Uterus (tissue), 4 donors: ENCODE measurements at places on chromosomes 7 and 10.

- no peak for DNase-seq
These were observed 4.2 kb downstream of the SUN1 start for GRCh38 chr7:836429-836828.

DNA sequence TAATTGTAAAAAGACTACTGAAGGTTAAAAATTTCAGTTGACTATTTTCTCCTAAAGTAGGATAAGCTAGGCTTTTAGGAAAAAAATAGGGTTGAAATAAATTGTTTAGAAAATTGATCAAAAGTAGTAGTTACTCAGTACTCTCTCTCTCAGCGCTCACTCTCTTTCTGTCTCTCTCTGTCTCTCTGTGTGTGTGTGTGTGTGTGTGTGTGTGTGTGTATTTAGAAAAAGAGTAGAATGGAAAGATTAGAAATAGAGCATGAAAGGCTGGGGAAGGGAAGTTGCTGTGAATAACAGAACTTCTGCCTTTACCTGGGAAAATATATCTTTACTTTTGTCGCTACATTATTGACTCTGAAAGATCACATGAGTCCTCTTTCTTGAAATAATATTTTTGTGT is 20.6 kb downstream of the ADK start:
- no peak for DNase-seq

DNA sequence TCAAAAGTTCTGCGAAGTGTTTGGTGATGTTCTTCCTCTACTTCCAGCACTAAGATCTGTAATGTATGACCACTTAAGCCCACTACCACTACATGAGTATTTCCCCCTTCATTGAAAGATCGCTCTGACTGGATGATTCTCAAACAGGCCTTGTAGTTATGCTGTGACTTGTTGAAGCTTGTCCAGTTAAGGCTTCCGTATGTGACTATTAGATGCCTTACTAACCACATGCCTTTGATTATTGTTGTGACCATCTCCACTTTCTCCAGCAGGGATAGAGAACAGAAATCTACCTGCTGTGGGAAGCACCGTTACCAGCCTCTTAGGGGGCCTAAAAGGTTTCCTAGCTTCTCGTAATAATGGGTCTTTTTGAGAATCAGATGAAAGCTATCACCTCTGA is 81.1 kb downstream of the NOC3L start:
- no peak for DNase-seq

DNA sequence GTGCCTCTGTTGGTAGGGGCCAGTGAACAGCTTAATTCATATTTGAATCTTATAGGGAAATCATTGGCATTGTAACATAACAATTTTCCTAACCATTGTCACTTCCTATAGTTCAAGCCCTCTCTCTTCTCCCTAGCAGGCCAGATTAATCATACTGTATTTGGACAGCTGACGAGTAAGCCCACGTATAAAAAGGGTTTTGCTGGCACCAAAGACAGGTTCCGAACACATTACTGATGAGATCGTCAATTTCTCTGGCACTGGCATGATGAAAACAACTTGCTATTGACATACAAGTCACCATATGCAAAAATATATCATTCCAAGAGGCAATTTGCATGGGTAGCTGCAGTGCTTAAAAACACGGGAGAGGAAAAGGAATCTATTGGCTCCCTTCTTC is 891.1 kb upstream of the AUTS2 start:
- DNase-seq, result no peak

- DNase-seq, result no peak
These were observed 47.9 kb upstream of the MYL10 start for GRCh38 chr7:101676956-101677355.

- no peak for DNase-seq
These were observed 49.0 kb downstream of the HTRA1 start for GRCh38 chr10:122510326-122510725.

DNA sequence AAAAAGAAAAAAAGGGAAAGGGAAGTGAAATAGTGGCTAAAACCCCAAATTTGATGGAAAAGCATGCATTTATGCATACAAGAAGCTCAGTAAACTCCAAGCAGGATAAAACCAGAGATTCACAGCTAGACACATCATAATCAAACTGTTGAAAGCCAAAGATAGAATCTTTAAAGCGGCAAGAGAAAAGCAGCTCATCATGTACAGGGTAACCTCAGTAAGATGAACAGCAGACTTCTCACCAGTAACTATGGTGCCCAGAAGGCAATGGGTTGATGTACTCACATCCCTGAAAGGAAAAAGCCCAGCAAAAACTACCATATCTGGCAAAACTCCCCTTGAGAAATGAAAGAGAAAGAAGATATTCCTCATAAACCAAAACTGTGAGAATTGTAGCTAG is 60.4 kb downstream of the TPST1 start:
- DNase-seq, result no peak

GRCh38 chr10:43599333-43599732 is 6.9 kb upstream of the ZNF485 start:
- DNase-seq, result no peak

- no peak for DNase-seq
These were observed 1.5 kb downstream of the ITGB8 start for GRCh38 chr7:20331910-20332813.

GRCh38 chr7:71735961-71736556 is 604.1 kb downstream of the GALNT17 start:
- DNase-seq, result peak; percentile 46

DNA sequence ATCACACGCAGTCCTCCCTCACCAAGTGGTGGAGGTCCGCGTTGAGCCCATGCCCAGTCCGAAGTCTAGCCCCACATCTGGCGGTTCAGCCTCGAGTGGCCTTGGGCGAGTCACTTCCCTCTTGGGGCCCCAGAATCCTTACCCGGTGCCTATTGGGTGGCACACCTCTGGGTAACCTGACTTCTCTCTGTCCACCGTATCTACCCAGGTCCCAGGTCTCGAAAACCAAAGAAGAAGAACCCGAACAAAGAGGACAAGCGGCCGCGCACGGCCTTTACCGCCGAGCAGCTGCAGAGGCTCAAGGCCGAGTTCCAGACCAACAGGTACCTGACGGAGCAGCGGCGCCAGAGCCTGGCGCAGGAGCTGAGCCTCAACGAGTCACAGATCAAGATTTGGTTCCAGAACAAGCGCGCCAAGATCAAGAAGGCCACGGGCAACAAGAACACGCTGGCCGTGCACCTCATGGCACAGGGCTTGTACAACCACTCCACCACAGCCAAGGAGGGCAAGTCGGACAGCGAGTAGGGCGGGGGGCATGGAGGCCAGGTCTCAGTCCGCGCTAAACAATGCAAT is 4.3 kb downstream of the EN2 start:
- no peak for DNase-seq

GRCh38 chr10:103232131-103232673 is 13.5 kb upstream of the RPEL1 start:
- no peak for DNase-seq

- DNase-seq, result no peak
These were observed 121.1 kb upstream of the PDE1C start for GRCh38 chr7:32191305-32191704.

GRCh38 chr10:3426190-3426845 is 253.7 kb upstream of the PITRM1 start:
- no peak for DNase-seq

GRCh38 chr7:28996836-28997235 is 38.7 kb upstream of the TRIL start:
- DNase-seq, result no peak

DNA sequence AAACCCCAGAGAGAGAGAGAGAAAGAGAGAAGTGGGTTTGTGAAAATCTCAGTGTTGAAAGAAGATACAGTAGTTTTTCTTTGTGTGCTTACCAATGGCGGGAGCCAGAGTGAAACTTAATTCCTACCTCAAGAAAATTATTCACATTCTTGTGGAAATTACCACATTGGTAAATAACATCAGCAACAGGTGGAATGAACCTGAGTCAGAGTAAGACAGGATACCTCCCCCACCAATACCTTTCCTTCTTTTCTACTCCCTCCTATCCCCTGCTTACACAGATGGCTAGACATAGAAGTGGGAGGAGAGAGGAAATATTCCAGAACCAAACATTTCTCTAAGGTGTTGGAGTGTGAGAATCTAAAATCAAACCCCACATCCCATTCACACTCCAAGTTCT is 793.9 kb downstream of the SORCS3 start:
- DNase-seq, result no peak

DNA sequence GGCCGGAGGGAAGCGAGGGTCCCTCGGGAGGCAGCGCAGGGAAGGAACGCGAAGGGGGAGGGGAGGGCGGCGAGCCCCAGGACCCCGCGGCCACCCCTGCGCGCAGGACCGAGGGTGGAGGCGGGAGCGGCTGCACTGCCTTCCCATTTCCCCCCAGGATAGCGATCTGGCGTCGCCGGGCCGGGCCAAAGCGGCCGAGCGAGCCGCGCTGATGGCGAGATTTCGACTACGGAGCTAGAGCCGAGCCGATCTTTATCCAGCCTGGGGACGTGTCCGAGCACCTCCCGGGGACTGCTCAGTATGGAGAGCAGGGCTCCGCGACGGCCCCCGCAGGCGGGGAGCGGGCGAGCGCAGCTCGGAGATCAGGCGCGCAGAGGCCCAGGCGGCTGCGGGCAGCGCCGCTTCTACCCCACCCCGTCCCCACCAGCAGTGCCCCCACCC is 590 bp upstream of the CRTAC1 start:
- DNase-seq, result peak; percentile 19
